HEK293T (cell line): ENCODE measurements at places on chromosomes 3 and 15.

GRCh38 chr15:68000754-68001153 lies 53.4 kb upstream of the PIAS1 start:
- no peak for DNase-seq

DNA sequence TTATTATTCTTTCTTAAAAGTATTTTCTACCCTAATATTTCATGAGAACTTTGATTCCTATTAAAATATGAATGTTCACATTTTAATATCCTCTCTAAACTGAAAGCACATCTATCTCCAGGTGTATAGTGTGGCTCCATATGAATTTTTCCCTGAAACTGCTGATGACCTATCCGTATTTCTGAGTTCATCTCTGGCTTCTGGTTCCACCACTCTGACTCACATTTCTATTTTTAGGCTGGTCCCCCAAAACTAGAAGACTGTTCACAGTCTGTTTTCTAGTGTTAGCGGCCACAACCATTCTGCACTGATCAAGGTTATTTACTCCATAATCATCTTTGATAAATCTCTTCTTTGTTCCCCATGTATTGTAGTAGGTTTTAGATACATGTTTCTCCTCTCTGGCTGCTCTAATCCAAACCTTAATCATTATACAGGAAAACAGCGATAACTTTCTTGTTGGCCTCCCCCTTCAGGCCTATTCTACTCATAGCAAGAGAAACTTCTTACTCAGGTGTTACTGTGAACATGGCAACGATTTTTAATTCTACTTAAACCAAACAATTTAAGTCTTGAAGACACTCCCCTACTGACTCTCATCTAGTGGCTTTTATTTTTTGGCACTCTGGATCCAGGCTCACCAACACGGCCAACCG lies 12.8 kb downstream of the ADPGK start:
- DNase-seq: no peak

DNA sequence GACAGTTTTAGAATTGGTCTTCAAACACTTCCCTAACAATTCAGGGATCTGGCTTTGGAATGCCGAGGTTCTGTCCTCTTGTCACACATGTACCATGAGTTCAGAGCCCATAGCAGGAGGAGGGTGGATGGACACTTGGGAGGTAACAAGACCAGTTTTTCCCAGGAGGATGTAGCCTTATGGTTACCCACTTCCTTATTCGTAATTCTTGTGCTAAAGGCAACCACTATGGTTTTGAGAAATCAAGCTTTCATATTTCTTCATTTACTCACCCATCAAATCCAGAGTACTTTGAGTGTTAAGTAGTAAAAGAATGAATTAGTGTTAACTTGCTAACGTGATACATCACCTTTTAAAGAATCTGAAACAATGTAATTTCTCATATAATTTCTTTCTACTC lies 479.6 kb upstream of the ALCAM start:
- DNase-seq: no peak

DNA sequence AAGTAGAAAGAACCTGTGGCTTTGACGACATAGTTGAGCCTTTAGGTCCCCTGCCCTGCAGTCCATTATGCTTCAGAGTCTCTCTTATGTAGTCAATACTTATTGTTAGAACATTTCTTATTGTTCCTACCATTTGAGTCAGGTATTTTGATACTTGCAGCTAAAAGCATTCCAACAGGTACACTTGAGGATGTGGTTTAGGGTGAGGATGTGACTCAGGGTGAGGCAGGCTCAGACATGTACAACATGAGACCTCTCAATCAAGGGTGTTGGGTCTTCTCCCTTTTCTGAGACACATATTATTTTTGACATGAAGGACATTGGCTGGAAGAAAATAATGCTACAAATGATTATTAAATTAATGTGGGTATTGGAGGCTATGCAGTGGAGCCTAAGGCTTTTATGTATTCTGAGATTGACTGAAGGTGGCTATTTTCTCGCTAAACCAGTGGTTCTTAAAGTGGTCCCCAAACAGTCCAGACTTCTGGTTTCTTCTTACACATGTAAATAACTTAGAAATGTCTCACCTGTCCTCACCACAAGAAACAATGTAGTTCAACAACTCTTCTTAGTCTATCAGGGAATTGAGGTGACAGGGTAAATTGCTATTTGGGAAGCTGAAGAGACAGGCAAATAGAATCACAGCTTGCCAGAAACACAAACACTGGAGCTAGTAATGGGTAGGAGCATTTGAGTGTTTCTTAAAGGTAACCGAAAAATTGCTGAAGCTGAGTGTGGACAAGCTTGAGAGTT lies 135.5 kb upstream of the ZPLD1 start:
- no peak for DNase-seq

DNA sequence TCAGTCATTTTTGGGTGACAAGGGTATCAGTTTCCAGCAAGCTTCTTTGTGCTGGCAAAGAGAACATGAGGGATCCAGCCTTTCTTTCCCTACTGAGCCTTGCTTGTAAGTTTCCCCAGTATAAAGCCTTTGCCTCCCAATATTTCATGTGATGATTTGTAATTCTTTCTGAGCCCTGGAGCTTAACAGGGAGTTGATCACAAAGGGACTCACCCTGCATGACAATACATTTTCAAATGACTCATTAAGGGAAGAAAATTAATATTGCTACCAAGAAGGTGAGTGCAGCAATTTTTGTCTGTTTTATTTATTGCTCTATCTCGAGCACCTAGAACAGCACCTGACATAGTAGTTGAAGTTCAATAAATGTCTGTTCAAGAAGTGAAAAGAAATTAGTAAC lies 27.7 kb downstream of the OXSM start:
- no peak for DNase-seq

- DNase-seq: no peak
Observed at GRCh38 chr3:188326111-188326510, 172.2 kb downstream of the LPP start.

- no peak for DNase-seq
Observed at GRCh38 chr3:144097163-144097562, 125.5 kb downstream of the DIPK2A start.

- DNase-seq: no peak
Observed at GRCh38 chr3:22103423-22103822, 352.4 kb upstream of the ZNF385D start.

GRCh38 chr15:50531163-50531562 lies 15.3 kb downstream of the USP50 start:
- DNase-seq: no peak

DNA sequence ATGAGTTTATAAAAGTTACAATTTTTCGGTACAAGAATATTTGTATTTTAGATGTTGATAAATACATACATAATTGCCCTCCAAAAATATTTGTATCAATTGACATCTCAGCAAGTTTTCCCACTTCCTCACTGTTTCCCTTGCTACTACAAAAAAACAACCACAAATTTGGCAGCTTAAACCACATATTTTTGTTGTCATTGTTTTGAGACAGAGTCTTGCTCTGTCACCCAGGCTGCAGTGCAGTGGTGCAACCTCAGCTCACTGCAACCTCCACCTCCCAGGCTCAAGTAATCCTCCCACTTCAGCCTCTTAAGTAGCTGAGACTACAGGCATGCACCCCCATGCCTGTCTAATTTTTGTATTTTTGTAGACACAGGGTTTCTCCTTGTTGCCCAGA lies 162.8 kb upstream of the RARB start:
- no peak for DNase-seq

DNA sequence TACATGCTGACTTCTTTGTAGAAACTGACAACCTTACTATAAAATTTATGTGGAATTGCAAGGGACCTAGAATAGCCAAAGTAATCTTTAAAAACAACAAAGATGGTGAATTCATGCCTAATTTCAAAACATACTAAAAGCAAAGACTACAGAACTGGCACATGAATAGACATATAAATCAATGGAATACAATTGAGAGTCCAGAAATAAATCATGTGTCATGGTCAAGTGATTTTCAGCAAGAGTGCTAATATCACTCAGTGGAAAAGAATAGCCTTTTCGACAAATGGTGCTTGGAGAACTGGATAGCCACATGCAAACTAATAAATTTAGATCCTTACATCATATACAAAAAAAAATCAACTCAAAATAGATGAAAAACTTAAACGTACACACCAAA lies 8.7 kb downstream of the IMPG2 start:
- no peak for DNase-seq

DNA sequence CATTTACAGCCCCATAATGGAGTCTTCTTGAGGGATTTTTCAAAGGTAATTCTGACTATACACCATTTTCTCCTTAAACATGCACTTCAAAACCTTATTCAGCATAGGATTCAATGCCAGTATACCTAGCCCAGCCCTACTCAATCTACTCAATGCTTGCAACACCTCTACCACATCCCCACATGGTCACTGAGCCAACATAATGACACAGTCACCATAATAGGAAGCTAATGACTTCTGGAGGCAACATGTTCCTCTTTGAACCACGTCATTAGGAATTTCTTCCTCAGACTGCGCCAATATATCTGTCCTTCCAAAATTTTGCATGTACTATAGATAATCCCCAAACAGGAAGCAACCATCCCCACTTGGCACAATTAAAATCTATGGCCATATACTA lies 153.9 kb upstream of the SETMAR start:
- no peak for DNase-seq

GRCh38 chr3:48446043-48446424 lies 503 bp upstream of the ATRIP start:
- DNase-seq: no peak

- DNase-seq: no peak
Observed at GRCh38 chr3:165899066-165899465, 61.8 kb upstream of the BCHE start.

DNA sequence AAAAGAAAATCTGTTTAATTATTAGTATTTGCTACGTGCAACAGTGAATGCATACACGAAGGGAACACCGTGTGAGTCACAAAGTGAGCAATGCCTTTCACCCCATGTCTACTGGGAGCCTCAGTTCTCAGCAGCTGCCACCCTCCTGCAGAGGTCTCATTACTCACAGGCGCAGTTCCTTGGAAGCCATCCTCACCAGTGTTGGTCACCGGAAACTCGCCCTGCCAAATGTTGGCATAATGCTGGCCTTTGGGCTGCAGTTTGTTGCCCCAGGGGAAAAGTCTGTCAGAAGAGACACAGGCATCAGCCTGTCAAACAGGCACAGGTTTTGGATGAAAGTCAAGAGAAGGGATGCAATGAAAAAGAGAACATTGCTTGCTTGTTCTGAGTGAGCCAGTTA lies 50.1 kb downstream of the SUMF1 start:
- DNase-seq: no peak

DNA sequence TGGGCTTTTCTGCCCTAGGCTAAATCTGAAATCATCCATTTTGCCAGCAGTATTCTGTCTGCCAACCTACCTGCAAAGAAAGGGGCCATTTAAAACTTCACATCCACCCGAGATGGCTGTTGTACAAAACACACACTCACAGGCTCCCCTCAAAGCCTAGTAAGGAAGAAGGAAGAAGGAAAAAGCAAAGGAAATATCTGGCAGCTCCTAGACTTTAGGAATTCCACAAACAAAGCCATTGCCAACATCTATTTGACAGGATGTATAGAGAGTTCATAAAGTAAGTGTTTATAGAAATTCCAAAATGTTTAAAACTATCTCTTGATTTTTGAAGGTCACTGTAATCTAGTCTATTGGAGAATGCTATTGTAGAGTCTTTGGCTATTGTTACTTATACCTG lies 91.9 kb upstream of the THBS1 start:
- no peak for DNase-seq

DNA sequence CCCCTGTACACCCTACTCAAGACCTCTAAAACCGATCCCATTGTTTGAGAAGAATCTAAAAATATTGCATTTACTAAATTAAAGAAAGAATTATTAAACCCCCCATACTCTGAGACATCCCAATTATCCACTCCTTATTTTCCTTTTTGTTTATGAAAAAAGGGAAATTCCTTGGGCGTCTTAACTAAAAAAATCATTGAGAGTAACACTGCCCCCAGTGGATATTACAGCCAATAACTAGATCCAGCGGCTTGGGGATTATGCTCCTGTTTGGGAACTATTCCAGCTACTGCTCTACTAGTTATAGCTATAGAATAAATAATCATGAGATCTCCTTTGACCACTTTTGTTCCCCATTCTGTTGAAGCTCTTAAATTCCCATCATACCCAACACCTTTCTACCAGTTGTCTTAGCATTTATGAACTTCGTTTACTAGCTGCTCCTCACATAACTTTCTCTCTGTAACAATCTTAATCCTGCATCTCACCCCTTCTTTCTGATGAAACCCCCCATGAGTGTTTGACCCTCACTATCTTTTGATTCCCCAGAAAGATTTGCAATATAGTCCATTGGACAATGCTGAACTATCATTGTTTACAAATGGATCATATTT lies 12.7 kb upstream of the CFAP91 start:
- DNase-seq: peak; percentile 39

DNA sequence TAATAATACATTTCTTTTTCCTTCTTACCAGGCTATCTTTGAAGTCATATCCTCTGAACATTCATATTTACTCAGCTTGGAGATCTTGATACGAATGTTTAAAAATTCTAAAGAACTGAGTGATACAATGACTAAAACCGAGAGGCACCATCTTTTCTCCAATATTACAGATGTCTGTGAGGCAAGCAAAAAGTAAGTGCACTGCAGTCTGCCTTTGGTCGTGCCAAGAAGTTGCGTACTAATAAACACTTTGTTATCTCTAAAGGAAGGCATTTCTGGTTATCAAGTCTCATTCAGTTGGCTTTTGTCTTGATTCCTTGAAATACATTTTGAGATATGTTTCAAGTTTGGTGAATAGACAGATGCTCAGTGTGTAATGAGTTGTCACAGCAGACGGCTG lies 31.6 kb downstream of the ARHGEF26 start:
- no peak for DNase-seq

DNA sequence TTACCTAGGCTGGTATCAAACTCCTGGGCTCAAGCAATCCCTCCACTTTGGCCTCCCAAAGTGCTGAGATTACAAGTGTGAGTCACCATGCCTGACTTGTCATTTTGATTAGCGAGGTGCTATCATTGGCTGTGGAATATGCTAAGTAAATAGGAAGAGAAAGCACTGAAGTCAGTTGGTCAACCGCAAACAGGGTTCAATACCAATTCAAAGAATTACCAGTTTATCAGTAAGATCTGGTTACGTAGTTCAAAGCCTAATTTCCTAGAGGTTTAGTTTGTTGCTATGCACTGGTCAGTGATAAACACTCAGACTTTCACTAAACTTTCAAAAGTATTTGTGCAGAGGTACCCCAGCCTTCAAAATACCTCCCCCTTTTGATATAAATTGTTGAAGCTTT lies 29.5 kb downstream of the GLB1 start:
- DNase-seq: no peak

DNA sequence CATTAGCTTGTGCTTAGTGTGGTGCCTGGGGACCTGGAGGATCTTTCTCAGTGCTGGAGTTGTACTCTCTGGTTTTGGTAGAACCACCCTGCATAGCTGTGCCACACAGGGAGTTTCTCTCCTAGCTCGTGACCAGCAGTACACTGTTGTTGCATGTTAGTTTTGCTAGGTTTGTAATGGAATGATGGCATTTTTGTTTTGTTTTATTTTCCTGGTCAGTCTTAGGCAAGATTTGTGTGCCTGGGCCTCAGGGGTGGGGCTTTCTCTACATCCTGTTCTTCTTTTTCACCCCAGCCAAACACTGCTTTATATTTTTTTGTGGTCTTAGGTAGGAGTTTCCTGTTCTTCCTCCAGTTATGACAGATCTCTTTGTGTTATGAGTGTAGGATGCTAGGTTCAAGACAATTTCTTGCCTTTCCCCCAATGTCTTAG lies 534.5 kb upstream of the KCNMB2 start:
- DNase-seq: no peak
